ENCODE measurements at places on chromosomes 4 and X.

DNA sequence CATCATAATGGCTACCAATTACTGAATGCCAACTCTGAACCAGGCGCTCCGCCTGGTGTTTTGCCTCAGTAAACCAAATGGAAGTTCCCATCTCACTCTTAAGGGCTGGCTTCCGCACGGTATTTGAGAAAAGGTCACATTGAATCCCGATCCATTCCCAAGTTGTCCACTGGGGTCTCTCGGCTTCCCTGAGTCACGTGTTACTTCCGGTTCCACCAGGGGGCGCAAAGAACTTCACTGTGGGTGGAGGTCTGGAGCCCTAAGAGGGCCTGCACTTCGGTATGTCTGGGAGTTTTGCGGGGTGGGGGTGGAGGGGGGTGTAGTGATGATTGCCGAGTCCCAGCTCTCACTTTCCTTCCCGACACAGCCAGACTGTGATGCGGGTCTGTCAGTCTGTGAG is 13.4 kb upstream of the NHS start:
- no peak for DNase-seq

DNA sequence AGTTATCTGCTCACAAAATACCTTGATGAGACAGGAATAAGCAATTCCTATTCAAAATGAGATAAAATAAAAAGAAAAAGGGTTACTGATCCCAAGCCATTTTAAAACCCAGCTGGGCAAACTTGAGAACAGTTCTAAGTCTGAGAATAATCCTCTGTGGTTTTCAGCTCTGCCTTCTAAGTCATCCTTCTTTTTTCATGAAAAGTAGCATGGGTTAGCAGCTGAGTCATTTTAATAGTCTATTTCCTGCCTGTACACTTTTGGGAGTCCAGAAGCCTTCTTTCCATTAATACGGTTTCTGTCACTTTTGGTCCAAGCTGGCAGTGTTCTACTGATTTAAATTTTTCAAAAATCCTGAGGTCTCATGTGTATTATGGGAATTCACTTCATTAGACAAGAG is 374.3 kb downstream of the IQCM start:
- no peak for DNase-seq

GRCh38 chrX:40628506-40628905 is 5.3 kb downstream of the MPC1L start:
- DNase-seq: no peak

DNA sequence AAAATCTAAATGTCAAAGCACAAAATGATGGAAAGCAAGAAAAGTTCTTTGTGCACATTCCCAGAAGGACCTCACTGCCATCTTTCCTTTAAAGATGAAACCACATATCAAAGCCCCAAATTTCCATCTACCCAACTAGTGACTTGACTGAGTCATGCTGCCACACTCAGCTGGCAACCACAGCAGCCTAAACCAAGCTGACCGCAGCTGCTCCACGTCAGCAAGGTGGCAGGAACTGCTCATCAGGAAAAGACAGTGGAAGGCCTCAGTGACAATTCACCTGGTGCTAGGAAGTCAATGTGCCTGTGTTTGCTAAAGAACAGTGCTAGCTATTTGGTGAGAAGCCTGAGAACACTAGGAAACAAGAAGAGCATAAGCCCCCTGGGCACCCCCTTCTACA is 26.1 kb downstream of the ACOX3 start:
- no peak for DNase-seq

DNA sequence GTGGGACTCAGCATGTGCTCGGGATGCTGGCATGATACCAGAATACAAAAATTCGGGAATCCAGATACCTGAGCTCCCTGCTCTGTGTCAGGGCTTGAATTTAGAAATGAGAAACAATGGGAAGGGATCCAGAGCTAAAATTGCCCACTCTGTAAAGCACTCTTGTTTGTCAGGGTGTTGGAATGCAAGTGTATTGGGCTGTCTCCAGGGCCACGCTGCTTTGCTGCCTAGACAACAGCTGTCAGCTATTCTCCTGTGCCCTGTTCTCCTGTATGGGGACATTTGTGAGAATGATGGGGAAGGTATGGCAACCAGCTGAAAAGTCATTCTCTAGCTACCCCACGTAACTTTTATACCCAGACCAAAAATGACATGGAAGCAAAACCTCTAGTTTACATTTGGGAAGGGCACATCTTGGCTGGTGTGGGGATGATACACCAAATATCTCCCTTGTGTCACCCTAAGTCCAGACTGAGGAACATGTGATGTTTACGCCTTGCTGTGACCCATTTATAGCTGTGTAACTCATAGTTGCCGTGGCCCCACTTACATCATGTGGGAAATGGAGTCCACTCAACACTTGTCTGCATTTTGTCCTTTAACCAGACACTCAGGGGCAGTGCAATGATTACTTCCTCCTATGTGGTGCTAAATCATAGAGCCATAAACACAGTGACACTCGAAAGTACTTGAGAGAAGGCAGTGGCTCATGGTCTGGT is 46.6 kb downstream of the SMPX start:
- DNase-seq: no peak

DNA sequence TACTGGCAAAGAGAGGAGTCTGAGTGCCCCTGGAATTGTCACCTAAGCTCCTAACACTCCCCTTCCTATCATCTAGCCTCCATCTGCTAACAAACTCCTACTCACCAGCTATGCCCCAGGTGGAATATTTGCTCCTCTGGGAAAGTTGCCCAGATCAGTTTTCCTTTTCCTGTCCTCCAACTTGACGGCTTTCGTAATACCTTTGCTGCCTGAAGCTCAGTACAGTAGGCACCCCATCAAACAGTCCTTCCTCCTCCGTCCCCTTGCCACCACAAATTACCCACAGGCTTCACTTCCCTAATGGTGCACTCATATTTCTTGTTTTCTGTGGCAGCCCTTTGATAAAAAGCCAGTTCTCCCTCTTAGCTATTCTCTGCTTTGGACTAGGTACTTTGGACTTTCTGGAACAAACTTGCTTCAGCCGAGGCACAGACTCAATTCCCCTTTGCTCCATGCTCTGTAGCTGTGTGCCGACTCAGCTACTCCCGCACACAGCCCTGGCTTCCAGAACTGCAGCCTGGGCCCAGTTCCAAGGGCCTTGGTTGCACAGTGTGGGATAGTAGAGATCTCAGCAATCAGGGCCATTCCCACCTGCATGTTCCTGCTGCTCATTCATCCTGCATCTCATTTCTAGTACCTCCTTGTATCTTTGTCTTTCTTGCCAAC is 605.1 kb downstream of the BCOR start:
- no peak for DNase-seq

GRCh38 chr4:114180481-114180880 is 201.0 kb upstream of the ARSJ start:
- no peak for DNase-seq

GRCh38 chr4:145266881-145267280 is 86.5 kb upstream of the OTUD4 start:
- no peak for DNase-seq

- no peak for DNase-seq
Observed at GRCh38 chr4:180932370-180933001, 1310.7 kb upstream of the TENM3 start.

DNA sequence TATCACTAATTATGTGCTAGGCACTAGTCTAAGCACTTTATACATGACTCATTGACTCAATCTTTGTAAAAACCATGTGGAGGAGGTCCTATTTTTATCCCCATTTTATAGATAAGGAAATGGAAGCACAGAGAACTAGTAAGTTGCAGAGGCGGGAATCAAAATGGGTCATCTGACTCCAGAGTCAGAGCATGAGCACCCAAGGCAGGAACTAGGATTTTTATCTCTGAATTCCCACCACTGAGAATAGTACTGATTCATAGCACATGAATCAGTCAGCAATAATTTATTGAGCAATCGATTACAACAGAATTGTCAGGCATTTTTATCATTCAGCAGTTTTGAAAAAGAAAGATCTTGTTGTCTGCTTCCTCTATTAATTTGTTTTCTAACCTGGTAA is 19.3 kb downstream of the SCARB2 start:
- DNase-seq: no peak

- DNase-seq: no peak
Observed at GRCh38 chr4:6767386-6767747, 15.2 kb upstream of the KIAA0232 start.

GRCh38 chr4:164615964-164616363 is 138.0 kb upstream of the SMIM31 start:
- DNase-seq: no peak

DNA sequence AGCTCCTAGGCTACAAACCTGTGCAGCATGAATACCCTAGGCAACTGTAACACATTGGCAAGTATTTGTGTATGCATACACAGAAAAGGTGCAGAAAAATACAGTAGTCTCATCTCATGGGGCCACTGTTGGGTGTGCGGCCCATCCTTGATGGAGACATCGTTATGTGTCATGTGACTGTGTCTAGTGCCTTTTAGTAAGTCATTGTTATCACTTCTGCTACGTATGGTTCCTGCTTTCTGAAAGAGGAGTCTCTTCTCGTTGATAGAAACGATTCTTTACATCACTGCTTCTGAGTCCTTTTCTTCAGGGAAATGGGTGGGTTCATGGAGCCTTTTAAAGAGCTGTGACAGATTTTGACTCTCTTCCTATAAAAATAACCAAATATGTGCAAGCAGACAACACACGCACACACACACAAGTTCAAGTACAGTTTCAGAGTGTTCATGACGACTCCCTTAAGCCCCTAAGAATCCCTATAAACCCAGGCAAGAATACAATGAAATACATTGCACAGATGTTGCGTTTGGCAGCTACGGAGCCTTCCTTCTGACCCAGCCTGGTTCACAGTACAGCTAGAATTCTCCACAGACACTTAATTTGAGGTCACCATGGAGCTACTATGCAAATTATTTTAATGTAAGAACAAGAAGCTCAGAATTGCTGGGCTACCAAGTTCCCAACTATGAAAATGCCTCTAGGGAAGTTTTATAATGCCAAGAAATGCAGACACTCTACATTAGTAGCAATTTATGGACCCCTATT is 10.2 kb upstream of the STK32B start:
- DNase-seq: no peak

DNA sequence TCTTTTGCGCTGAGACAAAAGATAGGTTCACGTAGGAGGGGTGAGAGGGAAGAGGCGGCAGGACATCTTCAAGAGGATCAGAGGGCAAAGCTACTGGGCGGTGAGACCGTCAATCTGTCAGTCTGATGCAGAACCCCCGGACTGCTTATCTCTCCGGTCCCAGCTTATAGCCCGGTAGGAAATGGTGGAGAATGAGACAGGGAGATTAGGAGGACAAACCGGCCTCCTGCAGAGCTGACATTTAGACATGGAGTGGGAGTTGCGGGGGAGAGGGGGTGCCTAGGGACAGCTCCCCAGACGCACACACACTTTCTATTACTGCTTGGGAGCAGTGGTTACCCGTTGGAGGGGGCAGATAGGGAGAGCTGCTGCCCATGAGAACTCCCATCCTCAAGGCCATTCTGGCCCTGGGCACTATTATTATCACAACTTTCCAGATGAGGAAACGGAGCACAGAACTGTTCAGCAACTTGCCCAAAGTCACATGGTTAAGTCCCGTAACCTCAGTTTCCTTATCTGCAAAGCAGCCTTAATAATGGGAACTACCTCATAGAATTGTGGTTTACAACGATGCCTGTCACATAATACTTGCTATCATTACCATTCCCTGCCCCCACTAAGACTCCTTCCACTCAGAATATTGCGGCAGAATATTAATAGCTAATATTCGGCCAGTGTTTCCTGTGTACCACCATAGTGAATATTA is 1.1 kb upstream of the HDAC6 start:
- DNase-seq: no peak

DNA sequence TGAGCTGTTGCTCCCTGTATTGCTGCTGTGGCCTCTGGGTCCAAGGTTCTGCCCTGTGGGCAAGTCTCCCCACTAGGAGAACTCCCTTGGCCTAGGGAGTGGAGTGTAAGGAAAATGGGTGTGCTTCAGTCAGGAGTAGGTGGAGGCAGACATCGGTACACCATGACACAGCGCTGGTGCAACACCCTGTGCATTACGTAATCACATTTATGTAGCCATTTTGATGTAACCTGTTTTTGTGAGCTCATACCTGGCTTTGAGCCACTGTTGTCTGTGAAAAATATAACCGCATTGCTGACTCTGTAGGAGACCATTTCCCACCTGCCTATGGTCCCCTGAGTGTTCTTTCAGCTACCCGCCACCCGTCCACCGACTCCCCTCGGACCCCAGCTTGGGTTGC is 700.5 kb upstream of the AGA start:
- no peak for DNase-seq

GRCh38 chr4:38623260-38623659 is 40.7 kb upstream of the KLF3 start:
- no peak for DNase-seq

- DNase-seq: no peak
Observed at GRCh38 chrX:119121341-119121740, 6.3 kb downstream of the KIAA1210 start.

DNA sequence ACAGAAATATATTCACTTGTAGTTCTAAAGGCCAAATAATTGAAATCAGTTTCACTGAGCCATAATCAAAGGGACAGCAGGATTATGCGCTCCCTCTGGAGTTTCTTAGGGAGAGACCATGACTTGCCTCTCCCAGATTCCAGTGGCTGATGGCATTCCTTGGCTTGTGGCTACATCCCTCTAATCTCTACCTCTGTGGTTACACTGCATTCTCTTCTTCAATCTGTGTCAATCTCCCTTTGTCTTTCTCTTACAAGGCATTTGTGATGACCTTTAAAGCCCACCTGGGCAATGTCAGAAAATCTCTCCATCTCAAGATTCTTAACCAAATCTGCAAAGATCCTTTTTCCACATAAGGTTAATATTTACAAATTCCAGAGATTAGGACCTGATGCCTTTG is 260.2 kb downstream of the UNC5C start:
- no peak for DNase-seq

DNA sequence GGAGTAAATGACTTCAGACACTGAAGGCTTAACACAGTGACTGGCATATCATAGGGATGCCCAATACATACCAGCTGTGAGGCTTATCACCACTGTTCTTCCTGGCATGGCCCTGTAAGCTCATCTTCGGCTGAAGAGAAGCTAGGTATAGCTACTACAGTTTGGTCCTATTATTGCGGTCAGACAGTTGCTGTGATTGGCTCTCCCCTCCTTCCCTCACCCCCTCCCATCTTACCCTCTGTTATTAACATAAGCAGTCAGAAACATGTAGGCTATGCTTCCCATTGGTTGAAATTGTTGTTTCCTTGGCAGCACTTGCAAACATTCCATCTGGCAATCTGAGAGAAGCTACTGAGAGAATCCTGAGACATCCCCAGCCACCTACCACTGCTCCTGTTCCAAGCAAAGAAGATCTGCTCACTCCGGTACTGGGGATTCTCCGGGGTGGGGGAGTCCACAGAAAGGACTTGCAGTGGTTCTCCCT is at the start of gene AKAP14:
AKAP14 (plus strand) TSS at position 51 of the 484 bp plus-strand sequence. CDS start 7,331 bp downstream, outside the sequence.
- no peak for DNase-seq

- no peak for DNase-seq
Observed at GRCh38 chrX:13829983-13830382, 13.1 kb upstream of the GPM6B start.

- no peak for DNase-seq
Observed at GRCh38 chr4:118967393-118967792, 78.7 kb downstream of the SYNPO2 start.

GRCh38 chr4:187128976-187129375 is 405.3 kb upstream of the FAT1 start:
- DNase-seq: no peak

All from NCI-H774 (cell line).